Heart left ventricle (tissue), 16 donors: ENCODE measurements at places on chromosomes 1 and 21.
A peak's percentile ranks its signal among the peaks of the same experiment; 100 is the strongest.

DNA sequence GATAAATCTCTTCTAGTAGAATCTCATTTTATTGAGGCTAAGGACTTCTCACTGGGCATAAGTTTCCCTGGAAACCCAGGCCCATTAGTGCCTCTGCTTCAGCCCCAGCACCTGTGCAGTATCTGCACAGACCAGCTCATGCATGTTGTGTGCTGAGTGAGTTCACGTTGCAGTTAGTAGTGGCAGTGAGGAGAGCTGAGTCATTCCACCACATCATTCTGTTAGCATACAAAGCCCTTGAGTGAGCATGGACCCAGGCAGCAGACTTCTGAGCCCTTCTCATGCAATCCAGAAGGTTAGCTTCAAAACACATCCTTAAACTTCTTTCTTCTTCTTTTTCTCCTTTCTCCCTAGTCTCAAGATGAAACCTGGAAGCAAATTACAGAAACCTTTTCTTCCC is 45.8 kb upstream of the NTPCR start:
- peaks cover 3% of the 10 kb centered on the region for H3K4me1 ChIP-seq
- H3K36me3 ChIP-seq: no peaks in the 10 kb centered on the region
- no peaks in the 10 kb centered on the region for H3K27me3 ChIP-seq
- DNase-seq: no peak
- H3K27ac ChIP-seq: no peak overlapping the region
- no peak overlapping the region for H3K4me3 ChIP-seq

- no peak overlapping the region for H3K27ac ChIP-seq
- H3K4me3 ChIP-seq: no peak overlapping the region
- no peaks in the 10 kb centered on the region for H3K27me3 ChIP-seq
- no peaks in the 10 kb centered on the region for H3K36me3 ChIP-seq
These were observed 12.9 kb downstream of the PTPRU start for GRCh38 chr1:29249170-29249691.

DNA sequence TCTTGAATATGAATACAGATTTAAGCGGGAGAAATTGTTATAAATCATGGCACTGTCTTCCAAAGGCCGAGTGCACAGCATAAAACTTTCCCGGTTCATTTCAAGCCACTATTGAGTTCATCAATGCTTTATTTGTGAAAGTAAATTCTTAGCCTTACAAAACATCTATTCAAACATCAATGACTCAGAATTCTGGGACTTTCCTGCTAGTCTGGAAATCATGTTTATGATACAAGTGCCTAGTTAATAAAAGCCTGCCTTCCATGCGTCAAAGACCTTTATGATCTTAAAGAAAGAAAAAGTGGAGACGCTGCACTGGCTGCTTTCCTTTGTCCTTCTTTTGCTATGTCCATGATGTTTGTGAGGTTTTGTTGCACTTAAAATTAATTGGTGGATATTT is 137.7 kb downstream of the SETD4 start:
- no peaks in the 10 kb centered on the region for H3K36me3 ChIP-seq
- no peak for DNase-seq
- no peak overlapping the region for H3K27ac ChIP-seq
- no peak overlapping the region for H3K4me3 ChIP-seq

GRCh38 chr1:98398649-98399048 is 262.9 kb upstream of the SNX7 start:
- H3K4me3 ChIP-seq: no peak overlapping the region
- H3K27me3 ChIP-seq: no peaks in the 10 kb centered on the region
- H3K36me3 ChIP-seq: no peaks in the 10 kb centered on the region
- no peak overlapping the region for H3K27ac ChIP-seq

- H3K4me3 ChIP-seq: no peak overlapping the region
- H3K27me3 ChIP-seq: no peaks in the 10 kb centered on the region
- DNase-seq: no peak
- no peaks in the 10 kb centered on the region for H3K4me1 ChIP-seq
- H3K27ac ChIP-seq: no peak overlapping the region
These were observed 135.3 kb downstream of the GABPA start for GRCh38 chr21:25870084-25870483.

- H3K4me3 ChIP-seq: no peak overlapping the region
- no peaks in the 10 kb centered on the region for H3K27me3 ChIP-seq
- no peaks in the 10 kb centered on the region for H3K36me3 ChIP-seq
- peaks cover 51% of the 10 kb centered on the region for H3K4me1 ChIP-seq
- peak overlapping the region; percentile 58 for H3K27ac ChIP-seq
These were observed 178.8 kb downstream of the ETS2 start for GRCh38 chr21:38984568-38984967.

GRCh38 chr1:90114521-90115141 is 119.7 kb downstream of the ZNF326 start:
- H3K36me3 ChIP-seq: no peaks in the 10 kb centered on the region
- H3K27me3 ChIP-seq: no peaks in the 10 kb centered on the region
- no peak overlapping the region for H3K27ac ChIP-seq
